Activated naive CD4-positive, alpha-beta T cell treated with anti-CD3 and anti-CD28 coated beads, Interleukin-2, amount 50 U/mL, for 72 hours (primary cell): ENCODE measurements at places on chromosomes 16 and 17. TPM values are rescaled to one million over a fixed set of nuclear protein-coding genes. Genes with fewer than 3 reads are reported as not detected.

PLA2G10 gene
- total RNA-seq: not detected

IGFALS gene
- total RNA-seq: not detected

CCL14 gene
- total RNA-seq: not detected

RAB34 gene
- total RNA-seq: 46.4 TPM

CD300LF gene
- total RNA-seq: not detected

HSD11B2 gene
- total RNA-seq: 1.3 TPM

KRT13 gene
- total RNA-seq: not detected

CX3CL1 gene
- total RNA-seq: 0.07 TPM
